ENCODE measurements at places on chromosomes 1 and 21. TPM values are rescaled to one million over a fixed set of nuclear protein-coding genes. Genes with fewer than 3 reads are reported as not detected.

OR2L3 gene
- not detected for total RNA-seq

C1QC gene
- total RNA-seq: not detected

CELA2B gene
- not detected for total RNA-seq

GBP6 gene
- not detected for total RNA-seq

Data from melanocyte of skin (primary cell).